CD4-positive, alpha-beta memory T cell (primary cell): ENCODE measurements at places on chromosomes 12 and 14. TPM values are rescaled to one million over a fixed set of nuclear protein-coding genes. Genes with fewer than 3 reads are reported as not detected.

NTS gene
- total RNA-seq, result not detected

DNA sequence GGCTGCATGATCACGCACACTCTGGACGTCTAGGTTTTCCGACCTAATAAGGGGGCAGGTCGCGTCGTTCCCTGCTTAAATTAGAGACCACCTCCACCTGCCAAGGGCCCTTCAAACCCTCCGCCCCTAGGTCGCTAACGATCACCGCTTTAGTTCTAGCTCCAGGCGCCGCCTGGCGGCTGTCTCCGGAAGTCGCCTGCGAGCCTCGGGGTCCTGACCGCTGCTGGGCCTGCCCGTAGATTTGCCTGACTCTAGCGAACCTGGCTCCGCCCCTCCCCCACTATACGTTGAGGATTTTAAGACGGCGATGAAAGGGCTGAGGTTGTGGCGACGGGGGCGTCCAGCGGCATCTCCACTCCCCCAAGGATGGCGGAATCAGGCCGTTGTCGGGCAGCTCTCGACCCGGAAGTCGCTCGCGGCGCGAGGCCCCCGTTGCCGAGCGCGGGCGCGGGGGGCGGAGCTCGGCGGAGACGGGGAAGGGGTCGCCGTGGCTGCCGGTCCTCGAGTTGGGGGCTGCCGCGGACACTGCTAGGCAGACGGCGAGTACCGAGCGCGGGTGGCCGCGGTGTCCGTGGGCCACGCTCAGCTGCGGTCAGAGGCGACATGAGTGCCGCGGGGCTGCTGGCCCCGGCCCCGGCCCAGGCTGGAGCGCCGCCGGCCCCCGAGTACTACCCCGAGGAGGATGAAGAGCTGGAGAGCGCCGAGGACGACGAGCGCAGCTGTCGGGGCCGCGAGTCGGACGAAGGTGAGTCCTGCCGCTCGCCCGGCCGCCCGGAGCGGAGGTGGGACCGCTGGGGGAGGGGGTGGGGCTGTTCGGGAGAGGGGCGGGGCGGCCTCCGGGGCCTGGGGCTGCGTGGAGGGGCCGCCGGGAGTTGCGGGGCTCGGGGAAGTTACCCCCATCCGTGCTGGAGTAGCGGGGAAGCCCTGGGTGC lies at the start of gene SUDS3:
Gene SUDS3 (plus strand): TSS at position 467 of the 932 bp plus-strand sequence. CDS start 137 bp downstream, at position 604.
- H3K27ac ChIP-seq, result peak within 1 kb of the TSS; percentile 86
- peaks cover 36% of the 10 kb centered on the region for H3K4me1 ChIP-seq
- no peaks in the 10 kb centered on the region for H3K27me3 ChIP-seq
- H3K4me3 ChIP-seq, result peak within 1 kb of the TSS; percentile 61

DNA sequence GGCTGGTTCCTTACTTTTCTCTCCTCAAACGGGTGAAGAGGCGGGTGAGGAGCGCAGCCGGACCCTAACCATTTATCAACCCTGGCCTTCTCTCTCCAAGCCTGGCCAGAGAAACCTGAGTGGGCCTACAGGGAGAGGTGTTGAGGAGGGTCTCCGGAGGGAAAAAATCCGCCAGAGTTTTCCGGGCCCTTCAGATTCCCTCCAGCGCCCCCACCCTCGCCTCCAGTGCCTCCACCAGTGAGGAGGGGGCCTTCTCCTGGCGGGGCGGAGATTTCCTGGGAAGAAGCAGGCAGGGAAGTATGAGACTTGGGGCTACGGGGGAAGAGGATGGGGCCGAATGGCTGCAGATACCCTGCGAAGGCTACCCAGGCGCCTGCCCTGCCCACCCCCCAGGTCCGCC lies 1.4 kb upstream of the HOXC5 start:
- no peak overlapping the region for H3K4me3 ChIP-seq
- no peak overlapping the region for H3K27ac ChIP-seq
- H3K36me3 ChIP-seq, result no peaks in the 10 kb centered on the region
- peaks cover 78% of the 10 kb centered on the region for H3K27me3 ChIP-seq

- peaks cover 31% of the 10 kb centered on the region for H3K27me3 ChIP-seq
- H3K4me1 ChIP-seq, result peaks cover 9% of the 10 kb centered on the region
- no peak overlapping the region for H3K27ac ChIP-seq
- DNase-seq, result no peak
Observed at GRCh38 chr12:51867371-51867770, 18.9 kb upstream of the FIGNL2 start.

DNA sequence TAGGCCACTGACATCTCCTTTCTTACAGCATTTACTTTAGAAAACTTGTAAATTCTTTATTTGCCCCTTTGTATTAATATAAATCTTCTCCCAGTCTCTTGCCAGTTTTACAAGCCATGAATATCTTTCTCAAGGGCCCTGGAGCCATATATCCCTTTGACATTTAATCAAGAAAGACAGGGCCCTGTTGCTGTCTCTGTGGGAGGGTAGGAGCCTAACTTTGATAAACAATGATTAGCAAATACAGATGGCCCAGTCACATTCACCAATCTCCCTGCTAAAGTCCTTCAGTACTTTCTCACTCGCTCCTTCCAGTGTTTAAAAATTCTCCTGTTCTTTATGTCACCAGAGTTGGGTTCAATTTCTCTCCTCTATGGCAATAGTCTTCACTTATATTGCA lies 479.8 kb upstream of the USP15 start:
- no peaks in the 10 kb centered on the region for H3K4me1 ChIP-seq
- H3K36me3 ChIP-seq, result no peaks in the 10 kb centered on the region

OSGEP gene
- 75.9 TPM for total RNA-seq

GRCh38 chr12:49801141-49802063 lies 26.8 kb downstream of the NCKAP5L start:
- H3K36me3 ChIP-seq, result no peaks in the 10 kb centered on the region
- H3K27me3 ChIP-seq, result no peaks in the 10 kb centered on the region
- no peak for DNase-seq
- no peak overlapping the region for H3K27ac ChIP-seq

DNA sequence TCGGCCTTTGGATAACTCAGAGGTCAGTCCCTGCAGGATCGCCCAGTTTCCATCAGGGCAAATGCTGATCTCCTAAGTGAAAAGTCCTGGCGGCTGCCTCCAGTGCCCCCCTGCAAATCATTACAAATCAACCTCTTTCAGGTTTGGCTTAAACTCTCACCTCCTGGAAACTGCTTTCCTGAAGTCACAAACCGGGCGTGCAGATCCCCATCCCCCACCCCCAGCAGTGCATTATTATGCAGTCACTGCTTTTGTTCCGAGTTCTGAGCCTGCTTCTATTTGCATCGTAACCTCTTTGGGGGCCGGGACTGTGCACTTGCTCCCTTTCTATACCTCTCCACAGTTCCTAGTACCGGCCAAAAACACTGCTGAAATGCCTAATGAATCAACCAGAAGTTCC lies at the start of gene USP44:
Gene USP44 (minus strand): TSS at position 172 of the 400 bp plus-strand sequence. CDS start 17,220 bp downstream, outside the sequence.
- H3K27me3 ChIP-seq, result no peaks in the 10 kb centered on the region
- H3K27ac ChIP-seq, result no peak within 1 kb of the TSS

GRCh38 chr14:104935955-104936354 lies 11.3 kb downstream of the PLD4 start:
- H3K4me3 ChIP-seq, result no peak overlapping the region
- no peaks in the 10 kb centered on the region for H3K36me3 ChIP-seq
- H3K27ac ChIP-seq, result no peak overlapping the region
- no peak for DNase-seq
- no peaks in the 10 kb centered on the region for H3K4me1 ChIP-seq

BMAL2 gene
- total RNA-seq, result 0.17 TPM

- DNase-seq, result no peak
- peaks cover 8% of the 10 kb centered on the region for H3K4me1 ChIP-seq
- no peak overlapping the region for H3K4me3 ChIP-seq
- H3K27ac ChIP-seq, result no peak overlapping the region
- H3K36me3 ChIP-seq, result no peaks in the 10 kb centered on the region
Observed at GRCh38 chr14:105468621-105469241, 5.9 kb upstream of the CRIP2 start.

- no peaks in the 10 kb centered on the region for H3K27me3 ChIP-seq
- H3K4me1 ChIP-seq, result no peaks in the 10 kb centered on the region
- H3K36me3 ChIP-seq, result no peaks in the 10 kb centered on the region
- no peak overlapping the region for H3K27ac ChIP-seq
- no peak overlapping the region for H3K4me3 ChIP-seq
- DNase-seq, result no peak
Observed at GRCh38 chr14:87171141-87171540, 821.8 kb downstream of the GALC start.

PELI2 gene
- 13.6 TPM for total RNA-seq
